ENCODE measurements at places on chromosomes 2 and 18. TPM values are rescaled to one million over a fixed set of nuclear protein-coding genes. Genes with fewer than 3 reads are reported as not detected.

CDH20 gene
- total RNA-seq, result not detected

TFCP2L1 gene
- not detected for total RNA-seq

DNA sequence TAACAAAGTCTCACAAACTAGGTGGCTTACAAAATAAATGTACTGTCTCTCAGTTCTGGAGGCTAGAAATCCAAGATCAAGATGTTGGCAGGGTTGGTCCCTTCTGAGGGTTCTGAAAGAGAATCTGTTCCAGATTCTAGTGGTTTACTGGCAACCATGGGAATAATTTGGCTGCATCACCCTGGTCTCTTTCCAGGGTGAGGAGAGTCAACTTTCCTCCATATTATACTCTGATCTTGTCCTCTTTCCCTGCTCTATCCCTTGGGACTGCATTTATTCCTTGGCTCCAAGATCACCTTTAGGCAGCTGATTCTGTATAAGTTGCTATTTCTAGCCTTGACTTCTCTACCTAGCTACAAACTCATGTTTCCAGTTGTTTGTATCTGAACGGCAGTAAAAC lies 35.2 kb downstream of the SLC40A1 start:
- DNase-seq, result no peak
- H3K27ac ChIP-seq, result no peak overlapping the region
- no peaks in the 10 kb centered on the region for H3K27me3 ChIP-seq
- no peak overlapping the region for H3K4me3 ChIP-seq

- H3K27me3 ChIP-seq, result peaks cover 54% of the 10 kb centered on the region
- H3K4me1 ChIP-seq, result no peaks in the 10 kb centered on the region
- no peak overlapping the region for H3K27ac ChIP-seq
- no peaks in the 10 kb centered on the region for H3K36me3 ChIP-seq
Observed at GRCh38 chr2:121034551-121034950, 250.5 kb downstream of the TFCP2L1 start.

DNA sequence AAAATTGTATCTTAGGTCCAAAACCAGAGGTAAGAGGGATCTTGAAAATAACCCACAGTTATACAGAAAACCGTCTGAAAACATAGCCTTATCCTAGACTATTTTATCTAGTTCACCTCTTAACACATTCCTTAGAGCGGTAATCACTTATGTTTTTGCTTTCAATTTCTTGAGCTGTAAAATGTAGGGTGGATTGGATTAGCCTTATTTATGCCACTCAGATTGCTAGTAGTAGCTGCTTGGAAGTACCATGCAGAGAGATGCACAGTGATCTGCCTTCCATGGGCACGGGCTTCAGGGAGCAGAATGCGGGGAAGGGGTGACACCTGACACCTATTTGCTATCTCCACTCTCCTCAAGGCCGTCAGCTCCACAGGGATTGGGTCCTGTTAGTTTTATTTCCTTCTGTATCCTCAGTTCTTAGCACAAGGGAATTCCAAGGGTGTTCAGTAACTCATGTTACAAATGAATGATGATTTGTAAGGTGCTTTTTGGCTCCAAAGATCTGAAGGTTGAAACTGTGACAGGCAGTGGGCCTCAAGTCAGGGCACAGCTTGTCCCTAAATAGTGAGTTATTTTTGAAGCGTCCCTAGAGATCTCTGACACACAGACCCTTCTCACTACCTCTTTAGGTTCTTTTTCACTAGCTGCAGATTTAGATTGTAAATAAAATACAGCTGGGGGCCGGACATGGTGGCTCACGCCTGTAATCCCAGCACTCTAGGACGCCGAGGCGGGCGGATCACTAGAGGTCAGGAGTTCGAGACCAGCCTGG lies 64.0 kb upstream of the PMAIP1 start:
- H3K4me1 ChIP-seq, result no peaks in the 10 kb centered on the region

DNA sequence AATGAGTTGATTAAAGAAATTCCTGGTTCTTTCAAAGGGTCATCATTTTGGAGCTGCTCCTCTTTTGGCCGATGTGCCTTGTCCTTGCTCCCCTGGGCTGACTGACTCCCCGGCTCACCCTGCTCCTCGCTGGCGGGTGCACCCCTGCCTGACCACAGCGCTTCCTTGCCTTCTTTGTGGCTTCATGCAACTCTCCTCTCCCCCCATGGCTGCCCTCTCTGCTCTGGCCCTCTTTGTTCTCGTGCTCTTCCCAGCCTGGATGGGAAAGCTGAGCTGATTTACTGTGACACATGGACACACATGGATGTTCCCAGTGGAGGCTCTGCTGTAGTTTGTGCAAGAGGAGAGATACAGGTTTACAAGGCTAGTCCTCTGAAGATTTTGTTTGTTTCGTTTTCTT lies 234.6 kb downstream of the HAUS1 start:
- 0 out of 2 replicates have a peak, but pooled peaks cover 2% of the 10 kb centered on the region for H3K36me3 ChIP-seq
- H3K27me3 ChIP-seq, result no peaks in the 10 kb centered on the region
- peaks cover 8% of the 10 kb centered on the region for H3K4me1 ChIP-seq
- no peak overlapping the region for H3K27ac ChIP-seq

GRCh38 chr2:133393895-133394294 lies 174.4 kb downstream of the NCKAP5 start:
- H3K4me3 ChIP-seq, result no peak overlapping the region
- no peak for DNase-seq
- no peaks in the 10 kb centered on the region for H3K4me1 ChIP-seq
- H3K27ac ChIP-seq, result no peak overlapping the region
